ENCODE measurements at places on chromosomes 2 and 18.
A peak's percentile ranks its signal among the peaks of the same experiment; 100 is the strongest.

DNA sequence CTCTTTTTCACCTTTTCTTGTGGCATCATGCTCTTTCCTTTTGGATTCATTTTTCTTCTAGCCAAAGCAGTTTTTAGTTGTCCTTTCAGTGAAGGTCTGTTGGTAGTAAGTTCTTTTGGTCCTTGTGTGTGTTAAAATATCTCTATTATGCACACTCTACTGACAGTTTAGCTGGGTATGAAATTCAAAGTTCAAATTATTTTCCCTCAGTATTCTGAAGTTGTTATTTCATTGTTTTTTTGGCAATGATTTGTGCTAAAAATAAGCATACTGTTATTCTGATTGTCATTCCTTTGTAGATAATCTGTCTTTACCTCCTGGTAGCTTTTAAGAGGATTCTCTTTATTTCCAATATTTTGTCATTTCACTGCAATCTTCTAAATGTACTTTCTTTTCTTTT is 53.1 kb upstream of the COX7A2L start:
- no peak for DNase-seq

- peak; percentile 46 for DNase-seq
These were observed 28.1 kb downstream of the MMADHC start for GRCh38 chr2:149559341-149560068.

DNA sequence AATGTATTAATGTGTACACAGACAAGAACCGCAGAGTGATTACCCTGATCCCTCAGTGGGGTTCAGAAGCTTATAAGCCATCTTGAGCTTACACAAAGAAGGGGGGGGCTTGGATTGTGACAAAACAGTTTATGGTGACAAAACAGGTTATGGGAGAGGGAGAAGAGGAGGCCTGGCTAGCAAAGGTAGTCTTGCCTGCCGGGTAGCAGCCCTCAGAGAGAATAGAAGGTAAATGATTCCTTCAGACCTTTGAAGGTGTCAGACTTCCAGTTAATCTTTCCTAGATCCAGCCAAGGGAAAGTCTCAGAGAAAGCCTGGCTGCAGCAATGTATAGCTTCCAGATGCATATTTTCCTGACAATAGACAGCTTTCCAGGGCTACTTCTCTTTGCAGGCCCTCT is 44.6 kb upstream of the RAPH1 start:
- peak; percentile 53 for DNase-seq

GRCh38 chr2:71667256-71668182 is 214.2 kb downstream of the DYSF start:
- peak; percentile 33 for DNase-seq

DNA sequence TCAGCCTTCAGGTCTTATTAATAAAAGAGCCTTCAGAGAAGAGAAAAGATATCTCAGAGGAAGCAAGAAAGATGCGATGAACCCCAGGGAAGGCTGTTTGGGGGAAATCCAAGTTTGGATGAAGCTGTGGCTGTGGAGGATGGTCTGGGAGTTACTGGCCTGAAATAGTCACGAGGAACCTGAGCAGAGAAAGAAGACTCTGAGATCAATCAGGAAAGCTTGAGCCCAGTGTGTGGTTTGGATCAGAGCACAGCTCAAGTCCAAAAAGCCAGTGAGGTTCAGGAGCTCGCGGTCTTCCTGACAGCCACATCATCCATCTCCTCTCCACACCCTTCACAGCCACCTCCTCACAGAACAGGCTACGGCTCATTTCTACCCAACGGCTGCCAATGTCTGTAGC is 87.4 kb upstream of the SERPINE2 start:
- DNase-seq = no peak

- no peak for DNase-seq
These were observed 16.2 kb downstream of the FZD7 start for GRCh38 chr2:202049840-202050239.

DNA sequence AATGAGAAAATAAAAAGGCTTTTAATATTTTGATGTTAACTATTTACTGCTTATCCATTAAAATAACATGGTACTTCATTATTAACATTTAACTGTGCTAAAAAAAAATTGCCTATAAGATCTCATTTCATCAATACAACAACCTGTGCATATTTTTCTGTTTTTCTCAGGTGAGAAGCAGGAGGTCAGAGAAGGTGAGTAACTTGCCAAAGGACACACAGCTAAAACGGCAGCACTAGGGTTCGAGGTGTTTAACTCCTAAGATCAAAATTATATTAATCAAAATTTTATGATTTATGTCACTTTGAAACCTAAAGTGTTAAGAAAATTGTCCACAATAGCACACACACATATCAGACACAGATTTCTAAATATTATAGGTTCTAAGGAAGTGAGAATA is 366.0 kb downstream of the TGIF1 start:
- DNase-seq = no peak

Measured in endodermal cell (in vitro differentiated cells).